Activated T-cell treated with anti-CD3 and anti-CD28 coated beads, Interleukin-2, amount 50 U/mL, for 1 hour (primary cell): ENCODE measurements at places on chromosomes 6 and 20.

DNA sequence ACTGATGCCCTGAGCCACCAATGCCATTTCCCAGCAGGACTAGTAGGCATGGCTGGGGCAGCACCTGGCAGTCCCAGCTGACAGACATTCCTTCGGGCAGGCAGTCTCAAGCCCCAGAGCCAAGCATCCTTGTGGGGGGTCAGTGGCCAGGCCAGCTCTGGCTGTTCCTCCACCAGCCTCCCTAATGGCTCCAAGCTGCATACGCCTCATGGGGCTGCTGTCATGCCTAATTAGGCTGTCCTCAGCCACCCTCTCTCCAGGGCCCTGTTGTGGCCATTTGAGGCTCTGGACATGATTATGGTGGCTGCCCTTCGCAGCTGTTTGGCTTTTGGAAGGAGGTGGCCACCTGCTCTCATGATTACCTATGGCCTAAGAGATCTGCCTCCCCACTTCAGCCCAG, 79.4 kb downstream of the DLGAP4 start:
- no peak for DNase-seq

GRCh38 chr6:159103396-159104162, 58.8 kb upstream of the TAGAP start:
- DNase-seq: no peak

DNA sequence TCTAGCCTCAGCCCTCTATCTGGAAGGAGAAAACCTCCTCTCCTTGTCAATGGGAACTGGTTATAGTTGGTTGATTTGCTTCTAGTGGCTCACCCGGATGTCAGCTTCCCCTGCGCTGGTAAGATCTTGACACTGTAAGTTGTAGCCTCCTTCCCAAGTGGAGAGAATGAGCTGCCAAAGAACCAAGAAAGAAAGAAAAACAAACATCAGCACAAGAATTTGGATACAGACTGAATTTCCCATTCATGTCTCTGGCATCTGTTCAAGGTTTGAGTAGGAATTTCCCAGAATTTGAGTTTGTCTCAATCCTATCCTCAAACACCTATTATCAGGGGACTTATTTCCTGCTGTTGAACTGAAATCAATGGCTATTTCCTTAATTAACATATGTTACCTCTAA, 44.1 kb downstream of the ELOVL2 start:
- no peak for DNase-seq

DNA sequence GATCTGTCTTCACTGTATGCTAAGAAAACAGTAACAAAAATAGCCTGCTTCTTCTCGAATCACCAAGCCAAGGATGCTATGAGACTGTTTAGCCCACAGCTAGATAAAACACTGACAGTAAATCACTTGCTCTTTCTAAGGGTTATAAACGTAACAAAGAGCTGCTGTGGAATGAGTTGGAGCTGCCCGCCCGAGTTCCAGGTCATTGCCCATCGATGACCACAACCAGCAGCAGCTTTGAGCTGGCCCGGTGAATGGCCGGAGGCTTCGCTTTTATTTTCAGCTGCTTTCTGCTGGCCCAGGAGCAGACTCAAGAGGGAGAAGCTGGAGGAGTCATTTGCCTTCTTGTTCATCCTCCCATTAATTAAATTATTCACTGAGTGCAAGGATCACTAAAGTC, 82.2 kb upstream of the CDH4 start:
- DNase-seq: no peak

GRCh38 chr20:9439806-9440205, 74.6 kb upstream of the LAMP5 start:
- no peak for DNase-seq
